ENCODE measurements at places on chromosomes 7 and 10. TPM values are rescaled to one million over a fixed set of nuclear protein-coding genes. Genes with fewer than 3 reads are reported as not detected.

DNA sequence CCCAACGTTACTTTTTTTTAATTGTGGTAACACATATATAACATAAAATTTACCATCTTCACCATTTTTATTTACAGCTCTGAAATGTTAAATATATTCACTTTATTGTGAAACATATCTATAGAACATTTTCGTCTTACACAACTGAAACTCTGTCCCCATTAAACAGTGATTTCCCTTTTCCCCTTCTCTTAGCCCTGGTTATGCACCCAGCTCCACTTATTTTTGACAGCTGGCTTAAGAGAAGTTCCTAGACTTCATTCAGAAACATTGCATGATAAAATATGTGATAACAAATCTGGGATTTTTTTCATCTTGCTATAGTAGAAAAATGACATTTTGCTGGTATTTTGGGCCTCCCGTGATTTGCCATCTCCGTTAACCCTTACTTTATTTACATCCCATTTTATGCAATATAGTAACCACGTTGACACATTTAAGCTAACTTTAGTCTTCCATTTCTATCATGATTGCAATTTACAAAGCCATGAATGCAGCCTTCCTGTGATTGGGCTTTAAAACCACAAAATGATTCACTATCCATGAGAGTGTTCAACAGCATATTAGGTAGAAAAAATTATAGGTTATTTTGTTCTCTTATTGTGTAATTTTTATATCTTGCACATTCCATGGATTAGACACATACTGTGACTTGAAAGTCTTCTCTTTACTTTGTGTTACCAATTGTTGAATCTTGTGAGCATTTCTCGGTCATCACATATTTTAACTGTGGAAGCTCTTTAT lies 139.6 kb downstream of the SND1 start:
- no peak for DNase-seq

DNA sequence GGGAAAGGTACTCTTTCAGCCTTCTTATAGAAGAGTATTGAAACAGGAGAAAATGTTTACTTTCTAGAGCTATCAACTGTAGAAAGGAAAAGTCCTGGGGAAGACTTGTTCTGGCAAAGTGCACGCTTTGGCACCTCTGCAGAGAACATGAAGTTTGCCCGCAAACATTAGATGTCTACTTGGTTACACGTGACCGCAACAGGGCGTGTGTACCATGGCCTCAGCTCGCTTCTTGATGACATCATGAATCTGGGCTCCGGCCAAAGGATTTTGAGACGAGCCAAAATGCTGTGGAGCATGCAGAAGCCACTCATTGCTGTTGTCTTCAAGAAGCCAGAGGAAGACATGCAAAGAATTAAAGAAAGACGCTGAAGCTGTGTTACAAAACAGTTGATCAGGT lies 8.6 kb upstream of the TAS2R60 start:
- no peak for DNase-seq

- DNase-seq = no peak
These were observed 126.5 kb upstream of the HABP2 start for GRCh38 chr10:113426181-113426877.

DNA sequence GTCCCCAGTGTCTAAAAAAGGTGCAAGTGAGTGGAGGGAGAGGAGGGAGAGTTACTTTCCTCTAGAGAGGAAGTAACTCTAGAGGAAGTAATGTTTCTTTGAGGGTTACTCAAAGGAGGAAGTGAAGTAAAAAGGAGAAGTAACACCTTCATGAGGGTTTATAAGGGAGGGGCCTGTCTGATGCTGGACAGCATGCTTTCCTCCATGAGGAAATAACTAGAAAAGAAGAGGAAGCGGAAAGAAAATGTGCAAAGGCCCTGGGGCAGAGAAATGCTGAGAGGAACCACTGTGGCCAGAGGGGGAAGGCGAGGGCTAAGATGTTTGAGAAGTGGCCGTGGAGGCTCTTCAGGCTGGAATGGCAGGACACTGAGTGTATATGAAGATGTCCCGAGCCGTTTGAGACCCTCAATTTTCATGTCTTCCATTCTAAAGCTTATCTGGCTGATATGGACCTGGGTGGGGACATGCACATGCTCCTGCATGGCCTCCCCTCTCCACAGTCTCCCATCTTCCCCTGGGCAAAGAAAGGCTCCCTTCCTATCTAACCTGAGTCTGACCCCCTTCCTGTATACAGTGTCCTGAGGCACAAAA lies 3.4 kb upstream of the SLC18A2 start:
- no peak for DNase-seq

GRCh38 chr7:142885311-142886230 lies at the start of gene TRPV6:
TSS of gene TRPV6 (minus strand) at chr7:142885745.
- DNase-seq = no peak

DNA sequence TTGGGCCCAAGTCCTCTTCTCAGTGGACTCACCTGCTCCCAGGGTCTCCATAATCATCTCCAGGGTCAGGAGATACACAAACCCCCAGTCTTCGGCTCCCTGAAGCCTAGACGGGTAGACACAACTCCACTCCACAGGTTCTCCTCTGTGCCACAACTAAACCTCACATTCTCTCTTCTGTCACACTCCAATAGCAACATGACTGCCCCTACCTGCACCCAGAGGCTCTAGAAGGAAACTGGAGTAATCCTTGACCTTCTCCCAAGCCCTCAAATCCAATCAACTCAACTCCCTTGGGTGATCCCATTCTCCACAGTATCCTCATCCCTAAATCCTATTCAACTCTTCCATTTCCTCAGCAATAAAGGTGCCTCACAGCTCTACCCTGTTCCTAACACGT lies 16.2 kb downstream of the HNRNPF start:
- DNase-seq = no peak

- no peak for DNase-seq
These were observed 96.8 kb upstream of the SAMD8 start for GRCh38 chr10:75014516-75015230.

GRCh38 chr7:129689995-129690581 lies 78.6 kb downstream of the NRF1 start:
- DNase-seq = no peak

Gene UTF1
- total RNA-seq = not detected
